SW 1271 (cell line): ENCODE measurements at places on chromosomes 1 and 21.

DNA sequence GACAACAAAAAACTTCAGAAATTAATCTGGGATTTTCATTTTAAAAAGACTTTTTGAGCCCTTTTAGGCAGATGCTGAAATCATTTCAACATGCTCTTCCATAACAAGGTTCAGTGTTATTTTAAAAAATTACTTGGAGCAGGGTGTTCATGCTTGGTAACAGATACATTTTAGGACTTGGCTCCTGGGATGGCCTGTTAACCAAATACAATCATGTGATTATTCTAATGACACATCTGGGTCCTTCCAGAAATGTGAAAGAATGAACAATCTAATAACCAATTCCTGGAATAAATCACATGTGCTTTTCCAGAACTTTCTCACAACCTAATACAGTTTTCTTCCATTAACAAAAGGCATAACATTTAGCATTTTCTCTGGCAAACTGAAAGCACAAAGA, 379.8 kb upstream of the RUNX1 start:
- no peak for DNase-seq

GRCh38 chr1:230832476-230832875, 35.8 kb downstream of the C1orf198 start:
- DNase-seq = no peak

DNA sequence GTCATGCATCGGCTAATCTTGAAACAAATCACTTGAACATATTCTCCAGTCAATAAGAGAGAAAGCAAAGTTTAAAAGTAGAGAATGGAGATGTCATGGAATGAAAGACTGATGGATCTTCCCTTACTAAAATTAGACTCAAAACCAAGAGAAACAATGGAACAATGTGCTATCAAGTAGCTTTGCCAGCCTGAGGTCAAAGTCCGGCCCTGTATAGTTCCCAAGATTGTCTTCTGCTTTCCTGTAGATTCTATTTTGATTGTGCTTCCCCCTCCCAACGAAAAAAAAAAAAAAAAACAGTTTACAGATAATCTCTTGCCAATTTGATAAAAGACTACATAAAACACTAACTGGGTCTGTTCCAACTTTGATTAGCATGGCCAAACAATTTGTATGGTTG, 40.8 kb upstream of the KIRREL1 start:
- no peak for DNase-seq

DNA sequence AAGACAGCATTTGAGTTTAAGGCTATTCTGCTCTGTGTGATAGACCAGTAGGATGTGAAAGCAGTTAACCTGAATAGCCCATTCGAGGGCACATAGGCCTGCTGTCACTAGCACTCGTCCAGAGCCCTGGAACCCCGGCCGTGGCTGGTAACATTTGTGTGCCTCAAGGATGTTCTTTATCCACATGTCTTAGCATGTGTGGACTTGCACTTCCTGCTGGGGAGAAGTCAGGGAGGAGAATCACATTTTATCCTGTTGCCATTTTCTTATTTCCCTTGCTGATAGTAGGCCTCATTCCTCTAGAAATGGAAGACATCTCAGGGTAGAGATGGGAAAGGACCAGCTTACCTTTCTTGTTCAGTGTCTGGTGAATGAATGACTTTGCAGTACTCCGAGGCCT, 54.7 kb downstream of the VPS13D start:
- no peak for DNase-seq

- no peak for DNase-seq
Measured at GRCh38 chr1:31944205-31945089, 6.3 kb upstream of the PTP4A2 start.

DNA sequence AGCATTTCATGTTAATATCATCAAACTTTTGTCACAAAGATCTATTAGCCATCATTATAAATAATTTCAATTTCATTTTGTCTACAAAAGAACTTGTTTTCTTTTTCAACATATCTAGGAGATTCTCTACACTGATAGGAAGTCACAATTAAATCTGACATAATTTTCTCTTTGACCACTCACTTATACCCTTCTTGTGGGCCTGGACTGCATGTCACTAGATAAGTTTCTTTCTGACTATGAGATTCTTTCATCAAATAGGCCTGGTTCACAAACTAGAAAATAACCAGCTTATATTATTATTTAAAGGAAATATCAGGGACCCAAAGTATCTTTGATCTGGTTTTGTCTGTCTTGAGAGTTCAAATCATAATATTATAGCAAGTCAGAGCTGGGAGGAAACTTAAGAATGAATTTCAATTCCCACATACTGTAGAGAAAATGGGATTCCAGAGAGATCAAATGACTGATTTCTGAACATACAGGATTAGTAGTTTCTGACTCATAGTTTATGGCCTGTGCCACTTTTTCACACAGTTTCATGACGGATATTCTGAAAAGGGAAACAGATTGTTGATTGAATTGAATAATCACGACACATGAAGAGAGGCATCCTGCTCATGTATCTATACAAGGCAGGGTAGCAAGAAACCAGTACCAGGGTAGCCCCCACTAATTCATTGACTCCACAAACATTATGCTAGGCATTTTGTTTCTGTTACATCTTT, 355.8 kb downstream of the GPATCH2 start:
- DNase-seq = no peak

DNA sequence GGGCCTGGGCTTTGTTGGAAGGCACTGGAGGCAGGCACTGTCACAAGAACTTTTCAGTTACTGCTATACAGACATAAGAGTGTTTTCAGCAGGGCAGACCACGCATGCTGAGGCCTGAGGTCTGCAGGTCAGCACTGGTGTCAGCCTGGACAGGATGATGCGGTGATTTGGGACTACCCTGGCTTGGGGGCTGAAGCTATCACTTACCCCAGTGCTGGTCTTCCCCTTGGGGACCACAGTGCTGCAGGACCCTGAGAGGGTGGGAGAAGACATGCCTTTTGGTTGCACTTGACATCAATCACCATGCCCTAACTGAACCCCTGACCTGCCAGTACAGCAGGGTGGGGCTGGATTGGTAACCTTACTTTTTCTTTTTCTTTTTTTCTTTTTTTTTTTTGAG, 9.2 kb downstream of the DMRTB1 start:
- no peak for DNase-seq

DNA sequence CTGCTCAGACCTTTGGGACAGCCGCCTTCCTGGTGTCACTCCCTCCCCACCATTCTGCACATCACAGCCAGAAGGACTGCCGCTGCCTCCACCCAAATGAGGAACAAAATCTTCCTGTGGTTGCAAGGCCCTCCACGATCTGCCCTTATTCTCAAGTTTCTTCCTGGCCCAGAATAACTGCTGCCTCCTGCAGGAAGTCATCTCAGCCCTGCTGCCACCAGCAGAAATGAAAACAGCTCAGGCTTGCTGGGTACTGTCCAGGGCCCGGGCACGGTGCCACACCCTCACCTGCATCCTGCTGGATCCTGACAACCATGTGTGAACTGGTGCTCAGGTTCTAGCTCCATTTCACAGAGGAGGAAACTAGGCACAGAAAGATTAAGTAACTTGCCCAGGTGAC, 2.8 kb downstream of the CLDN19 start:
- DNase-seq = no peak

GRCh38 chr1:244092293-244092963, 41.3 kb downstream of the ZBTB18 start:
- no peak for DNase-seq

- DNase-seq = no peak
Measured at GRCh38 chr1:154104433-154105082, 50.3 kb downstream of the NUP210L start.

DNA sequence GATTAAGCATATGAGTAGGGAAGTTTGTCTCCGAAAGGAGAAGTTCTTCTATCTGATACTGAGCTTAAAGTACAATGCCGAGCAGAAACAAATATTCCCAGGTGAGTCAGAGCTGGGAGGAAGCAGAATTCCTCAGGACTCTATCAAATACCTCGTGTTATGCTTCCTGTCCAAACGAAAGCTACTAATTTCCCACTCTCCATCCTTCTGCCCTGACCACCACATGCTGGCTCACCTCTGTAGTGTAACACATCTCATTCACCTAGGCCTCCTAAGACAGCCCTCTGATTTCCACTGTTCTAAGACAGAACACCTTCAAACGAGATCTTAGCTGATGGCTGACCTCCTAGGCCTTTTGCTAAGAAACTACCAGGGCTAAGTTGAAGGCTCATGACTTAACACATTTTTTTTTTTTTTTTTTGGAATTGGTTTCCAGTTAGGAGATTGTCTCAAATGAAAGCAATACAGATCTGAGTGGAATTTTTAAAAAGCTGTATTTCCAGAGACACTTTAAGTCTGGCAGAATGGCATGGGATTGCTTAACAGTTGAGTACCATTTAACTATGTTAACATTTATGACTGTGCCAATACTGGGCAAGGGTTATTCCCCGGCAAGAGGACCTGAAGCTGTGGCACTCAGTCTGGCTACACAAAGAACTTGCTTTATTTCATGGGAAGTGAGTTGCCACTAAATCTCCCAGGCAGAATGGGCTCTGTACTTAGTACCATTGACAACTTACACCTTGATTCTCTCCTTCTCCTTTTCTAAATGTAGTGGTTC, 583.4 kb downstream of the DPYD start:
- no peak for DNase-seq

- no peak for DNase-seq
Measured at GRCh38 chr1:9071554-9072235, 2.3 kb upstream of the SLC2A5 start.

- DNase-seq = no peak
Measured at GRCh38 chr1:9603766-9604753, 15.3 kb downstream of the TMEM201 start.

DNA sequence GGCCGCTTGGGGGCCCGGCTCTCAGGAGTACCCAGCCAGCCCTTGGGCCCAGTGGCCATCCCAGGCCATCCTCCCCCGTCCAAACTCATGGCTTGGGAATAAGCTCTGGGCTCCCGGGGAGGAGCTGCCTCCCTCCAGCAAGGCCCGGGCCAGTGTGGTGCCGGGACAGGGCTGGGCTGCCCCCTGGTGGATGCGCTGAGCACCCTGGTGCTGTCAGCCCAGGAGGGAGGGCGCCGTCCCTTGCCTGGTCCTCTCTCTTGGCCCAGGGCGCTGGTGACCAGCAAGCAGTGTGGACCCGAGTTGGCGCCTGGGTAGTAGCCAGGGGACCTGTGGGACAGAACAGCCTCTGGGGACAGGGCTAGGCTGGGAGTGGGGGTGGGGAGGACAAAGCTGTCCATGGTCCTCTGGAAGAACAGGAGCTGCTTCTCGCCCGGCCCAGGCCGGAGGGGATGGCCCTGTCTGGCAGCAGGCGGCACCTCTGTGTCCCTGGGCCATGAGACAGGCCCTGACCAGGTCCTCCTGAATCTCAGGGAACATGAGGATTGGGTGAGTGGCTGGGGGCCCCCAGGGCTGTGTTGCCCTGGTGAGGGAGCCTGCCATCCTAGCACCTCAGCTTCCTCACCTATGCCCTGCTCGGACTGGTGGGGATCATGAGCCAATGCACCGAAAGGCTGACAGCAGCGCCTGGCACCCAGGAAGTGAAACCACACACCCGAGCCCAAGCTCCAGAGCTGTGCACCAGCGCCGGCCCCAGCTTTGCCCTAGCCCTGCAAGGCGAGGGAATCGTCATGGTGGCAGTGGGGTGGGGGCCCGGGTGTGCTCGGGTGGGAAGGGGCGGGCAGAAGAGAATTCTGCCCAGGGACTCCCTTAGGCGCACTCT, 9.4 kb downstream of the MORN1 start:
- DNase-seq = peak; percentile 26

DNA sequence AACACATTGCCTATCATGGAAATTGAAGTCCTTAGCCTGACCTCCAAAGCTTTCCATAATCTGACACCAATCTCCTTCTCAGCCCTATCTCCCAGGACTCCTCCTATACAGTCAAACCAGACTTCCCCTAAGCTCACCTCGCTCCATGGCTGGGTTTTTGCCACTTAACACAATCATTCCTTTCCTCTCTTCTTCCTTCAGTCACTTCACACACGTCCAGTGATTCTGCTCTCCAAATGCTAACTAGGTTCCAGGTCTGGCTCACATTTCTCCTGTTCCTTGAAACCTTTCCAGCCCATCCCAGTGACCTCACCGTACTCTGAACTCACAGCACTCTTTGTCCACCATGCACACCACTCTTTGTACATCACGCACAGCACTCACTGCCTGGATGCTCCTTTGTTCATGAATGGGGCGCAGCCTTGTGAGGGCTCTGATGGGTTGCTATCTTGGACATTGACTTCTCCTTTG, 98.4 kb downstream of the GLUL start:
- DNase-seq = no peak

DNA sequence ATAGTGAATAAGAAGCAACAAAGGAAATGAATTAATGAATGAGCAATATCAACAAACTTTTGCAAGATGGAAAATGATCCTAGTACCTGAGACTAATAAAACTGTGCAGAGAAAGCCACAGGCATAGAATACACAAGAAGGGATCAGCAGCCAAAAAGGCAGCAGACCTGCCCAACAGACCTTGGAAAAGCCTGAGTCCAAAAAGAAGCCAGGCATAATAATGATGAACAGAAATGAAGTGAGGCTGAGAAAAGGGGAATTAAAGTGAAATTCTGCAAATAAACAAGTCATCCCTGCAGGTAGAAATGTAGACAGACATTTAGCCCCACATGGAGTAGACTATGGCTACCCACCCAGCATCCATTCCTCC, 10.3 kb upstream of the PHTF1 start:
- no peak for DNase-seq

GRCh38 chr1:107821340-107821739, 143.6 kb downstream of the VAV3 start:
- DNase-seq = no peak

DNA sequence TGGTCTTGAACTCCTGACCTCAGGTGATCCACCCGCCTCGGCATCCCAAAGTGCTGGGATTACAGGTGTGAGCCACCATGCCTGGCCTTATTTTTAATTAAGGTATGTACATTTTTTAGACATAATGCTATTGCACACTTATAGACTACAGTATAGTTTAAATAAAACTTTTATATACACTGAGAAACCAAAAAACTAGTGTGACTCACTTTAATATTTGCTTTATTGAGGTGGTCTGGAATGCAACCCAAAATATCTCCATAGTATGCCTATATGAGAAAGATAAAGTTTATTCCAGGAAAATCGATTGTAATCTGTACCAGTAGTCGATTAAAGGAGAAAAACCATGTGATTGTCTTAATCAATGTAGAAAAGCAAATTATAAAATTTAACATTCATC, 85.5 kb upstream of the ERRFI1 start:
- no peak for DNase-seq

DNA sequence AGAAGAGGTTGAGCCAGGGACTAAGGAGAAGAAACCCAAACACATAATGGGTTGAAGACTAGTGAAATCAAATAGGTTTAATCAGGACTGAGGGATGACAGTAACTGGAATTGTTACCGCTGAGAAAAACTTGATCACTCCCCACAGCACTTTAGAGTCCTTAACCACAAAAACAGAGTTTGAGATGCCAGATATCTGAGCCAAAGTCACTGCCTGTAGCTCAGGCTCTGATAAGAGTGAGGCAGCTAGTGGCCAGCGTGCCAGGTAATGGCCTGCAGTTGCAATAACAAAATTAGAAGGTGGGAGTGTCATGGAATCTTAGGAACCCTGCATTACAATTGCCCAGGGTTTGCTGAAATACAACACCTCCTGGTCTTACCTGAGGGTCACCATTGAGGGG, 48.0 kb downstream of the PRKAB2 start:
- no peak for DNase-seq

GRCh38 chr1:44366371-44366975, 11.4 kb upstream of the ERI3 start:
- no peak for DNase-seq
